Nephron progenitor cell (in vitro differentiated cells): ENCODE measurements at places on chromosomes 4 and X.

GRCh38 chrX:13235930-13236329 is 83.9 kb downstream of the ATXN3L start:
- H3K4me3 ChIP-seq, result no peak overlapping the region
- no peaks in the 10 kb centered on the region for H3K36me3 ChIP-seq
- H3K4me1 ChIP-seq, result peaks cover 21% of the 10 kb centered on the region
- H3K27ac ChIP-seq, result no peak overlapping the region
- DNase-seq, result no peak

DNA sequence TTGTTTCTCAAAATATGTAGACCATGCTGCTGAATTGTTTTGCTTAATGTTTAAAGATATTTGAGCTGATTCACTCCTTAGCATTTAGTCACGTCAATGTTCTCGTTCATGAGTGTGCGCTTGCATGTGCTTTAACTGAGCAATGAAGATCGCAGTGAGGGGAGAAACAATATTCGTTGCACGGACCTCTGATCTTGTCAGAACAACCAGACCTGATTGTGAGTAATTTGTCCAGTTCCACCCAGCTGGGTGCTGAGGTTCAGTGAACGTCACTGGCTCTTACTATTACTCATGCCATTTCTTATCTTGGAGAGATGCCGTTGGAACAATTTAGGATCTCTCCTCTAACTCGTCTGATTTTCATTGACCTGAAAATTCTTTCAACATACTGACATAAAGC is 15.0 kb upstream of the PRKX start:
- H3K4me1 ChIP-seq, result no peaks in the 10 kb centered on the region
- H3K27ac ChIP-seq, result no peak overlapping the region
- no peak for DNase-seq
- H3K4me3 ChIP-seq, result no peak overlapping the region

- no peak for DNase-seq
- H3K36me3 ChIP-seq, result no peaks in the 10 kb centered on the region
- no peaks in the 10 kb centered on the region for H3K27me3 ChIP-seq
- no peaks in the 10 kb centered on the region for H3K4me1 ChIP-seq
- no peak overlapping the region for H3K27ac ChIP-seq
Measured at GRCh38 chr4:90198086-90198847, 71.1 kb downstream of the CCSER1 start.

GRCh38 chr4:19286924-19287323 is 964.8 kb upstream of the SLIT2 start:
- no peaks in the 10 kb centered on the region for H3K4me1 ChIP-seq
- DNase-seq, result no peak

DNA sequence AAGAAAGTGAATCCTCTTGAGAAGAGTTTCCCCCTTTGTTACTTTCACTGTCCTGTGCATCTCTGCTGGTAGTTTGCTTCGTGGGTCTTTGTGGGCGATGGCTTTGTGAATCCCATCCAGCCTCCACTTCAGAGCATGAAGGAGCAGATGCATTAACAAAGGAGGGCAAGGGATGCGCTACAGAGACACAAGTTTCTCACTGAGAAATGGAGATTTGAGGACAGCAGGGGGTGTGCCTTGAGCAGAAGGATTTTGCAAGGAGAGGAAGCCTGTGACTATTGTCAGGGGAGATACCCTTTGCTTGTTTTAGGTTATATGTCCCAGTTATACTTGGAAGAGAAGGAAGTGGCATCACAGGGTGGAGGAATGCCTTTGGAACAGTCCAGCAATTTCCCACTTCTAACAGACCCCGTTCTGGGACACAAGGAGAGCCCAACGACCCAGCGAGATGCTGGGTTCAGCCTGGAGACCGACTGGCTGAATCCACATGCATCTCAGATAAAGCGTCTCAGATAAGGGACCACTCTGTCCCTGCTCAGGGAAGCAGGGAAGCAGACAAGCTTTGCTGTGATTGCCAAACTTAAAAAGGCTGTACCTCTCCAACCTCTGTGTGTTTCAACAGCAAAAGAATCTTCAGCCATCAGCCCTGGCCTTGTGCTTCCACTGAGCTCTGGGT is 314.6 kb upstream of the GATB start:
- no peak overlapping the region for H3K27ac ChIP-seq
- H3K36me3 ChIP-seq, result no peaks in the 10 kb centered on the region

GRCh38 chr4:114642173-114642780 is 43.7 kb downstream of the UGT8 start:
- no peaks in the 10 kb centered on the region for H3K27me3 ChIP-seq
- H3K4me3 ChIP-seq, result no peak overlapping the region
- DNase-seq, result no peak
- H3K4me1 ChIP-seq, result peaks cover 12% of the 10 kb centered on the region
- H3K27ac ChIP-seq, result no peak overlapping the region

- DNase-seq, result no peak
- peaks cover 32% of the 10 kb centered on the region for H3K4me1 ChIP-seq
- peaks cover 35% of the 10 kb centered on the region for H3K36me3 ChIP-seq
- H3K27me3 ChIP-seq, result peaks cover 3% of the 10 kb centered on the region
Measured at GRCh38 chr4:120761070-120761469, 161.5 kb downstream of the PRDM5 start.

DNA sequence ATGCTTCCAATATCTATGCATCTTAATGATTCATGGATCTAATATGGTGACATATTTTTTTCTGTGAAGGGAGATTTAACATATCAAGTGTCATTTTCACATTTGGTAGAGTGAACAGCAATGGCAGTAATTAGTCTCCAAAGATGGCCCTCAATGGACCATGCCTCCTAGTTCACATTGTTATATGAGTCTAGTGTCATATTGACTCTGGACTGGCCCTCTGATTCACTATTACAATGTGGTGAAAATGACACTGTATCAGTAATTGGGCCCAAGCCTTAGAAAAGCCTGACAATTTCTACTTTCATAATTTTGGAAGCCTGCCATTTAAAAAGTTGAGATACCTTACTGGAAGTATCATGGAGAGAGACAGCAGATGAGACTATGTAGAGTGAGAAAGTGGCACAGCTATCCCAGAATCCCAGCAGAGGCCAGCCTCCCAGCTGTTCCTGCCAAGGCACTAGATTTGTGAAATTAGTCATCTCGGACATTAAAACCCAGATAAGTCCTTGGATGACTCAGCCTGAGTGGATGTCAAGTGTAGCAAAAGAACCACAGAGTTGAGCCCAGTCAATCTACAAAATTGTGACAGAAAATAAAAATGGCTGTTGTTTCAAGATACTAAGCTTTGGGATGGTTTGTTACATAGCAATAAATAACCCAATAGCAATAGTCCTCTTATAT is 68.4 kb downstream of the ARHGEF38 start:
- H3K4me1 ChIP-seq, result peaks cover 22% of the 10 kb centered on the region
- no peak overlapping the region for H3K4me3 ChIP-seq
- peaks cover 8% of the 10 kb centered on the region for H3K27me3 ChIP-seq
- no peak overlapping the region for H3K27ac ChIP-seq
- DNase-seq, result no peak

- H3K27ac ChIP-seq, result no peak overlapping the region
- no peak overlapping the region for H3K4me3 ChIP-seq
- no peaks in the 10 kb centered on the region for H3K4me1 ChIP-seq
- no peaks in the 10 kb centered on the region for H3K36me3 ChIP-seq
Measured at GRCh38 chr4:104436542-104436941, 58.2 kb downstream of the CXXC4 start.

DNA sequence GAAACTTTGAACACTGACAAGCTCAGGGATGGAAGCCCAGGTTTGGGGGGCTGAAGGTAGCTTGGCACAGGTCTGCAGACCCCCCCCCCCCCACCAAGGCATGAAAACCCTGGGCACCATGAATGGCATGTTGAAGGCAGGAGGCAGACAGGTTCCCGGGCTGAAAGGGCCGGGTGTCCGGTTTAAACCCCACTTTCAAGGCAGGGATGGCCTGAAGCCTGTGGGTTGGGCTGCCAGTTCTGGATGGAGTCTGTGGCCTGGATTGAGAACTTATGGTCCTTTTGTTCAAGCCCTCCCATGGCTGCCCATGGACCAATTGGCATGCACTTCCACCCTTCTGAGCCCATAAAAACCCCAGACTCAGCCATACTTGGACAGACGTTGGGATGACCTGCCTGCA is 616.9 kb downstream of the ADGRL3 start:
- H3K27me3 ChIP-seq, result no peaks in the 10 kb centered on the region
- no peaks in the 10 kb centered on the region for H3K4me1 ChIP-seq
- H3K36me3 ChIP-seq, result no peaks in the 10 kb centered on the region

GRCh38 chr4:25578432-25578831 is 77.2 kb upstream of the SLC34A2 start:
- DNase-seq, result no peak
- H3K27ac ChIP-seq, result no peak overlapping the region
- H3K36me3 ChIP-seq, result no peaks in the 10 kb centered on the region
- no peak overlapping the region for H3K4me3 ChIP-seq
- peaks cover 4% of the 10 kb centered on the region for H3K4me1 ChIP-seq

DNA sequence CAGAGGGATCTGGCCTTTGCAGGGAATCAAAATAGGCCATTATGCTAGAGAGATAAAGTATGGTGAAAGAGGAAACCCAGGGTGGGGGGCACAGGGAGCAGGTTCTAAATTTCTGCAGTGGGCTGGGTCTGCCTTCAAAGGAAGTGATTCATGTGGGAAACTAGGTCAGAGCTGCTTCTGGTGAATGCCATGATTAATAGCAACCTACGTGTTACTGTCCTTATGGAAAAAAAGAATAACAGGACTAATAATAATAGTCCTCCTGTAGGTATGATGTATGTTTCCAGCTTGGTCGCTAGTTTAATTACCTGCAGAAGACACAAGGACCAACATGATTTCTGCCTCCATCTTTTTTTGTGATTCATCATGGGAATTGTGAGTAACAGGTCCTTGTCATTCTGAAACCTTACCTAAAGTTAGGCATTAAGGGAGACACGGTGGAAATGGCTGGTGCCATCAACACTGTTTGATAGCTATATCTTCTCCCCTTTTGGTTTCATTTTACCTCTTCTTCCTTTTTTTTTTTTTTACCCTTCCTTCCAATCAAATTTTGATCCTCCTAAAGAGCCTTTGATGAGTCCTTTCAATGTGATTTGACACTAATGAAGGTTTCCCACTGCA is 180.4 kb downstream of the CPEB2 start:
- H3K4me3 ChIP-seq, result no peak overlapping the region
- H3K36me3 ChIP-seq, result no peaks in the 10 kb centered on the region
- peaks cover 4% of the 10 kb centered on the region for H3K4me1 ChIP-seq
- no peaks in the 10 kb centered on the region for H3K27me3 ChIP-seq
